ENCODE measurements at places on chromosomes 2 and 18.

GRCh38 chr2:23204685-23205242 lies 180.2 kb upstream of the KLHL29 start:
- no peak for DNase-seq

- no peak for DNase-seq
Measured at GRCh38 chr2:220064111-220065030, 436.9 kb downstream of the SLC4A3 start.

DNA sequence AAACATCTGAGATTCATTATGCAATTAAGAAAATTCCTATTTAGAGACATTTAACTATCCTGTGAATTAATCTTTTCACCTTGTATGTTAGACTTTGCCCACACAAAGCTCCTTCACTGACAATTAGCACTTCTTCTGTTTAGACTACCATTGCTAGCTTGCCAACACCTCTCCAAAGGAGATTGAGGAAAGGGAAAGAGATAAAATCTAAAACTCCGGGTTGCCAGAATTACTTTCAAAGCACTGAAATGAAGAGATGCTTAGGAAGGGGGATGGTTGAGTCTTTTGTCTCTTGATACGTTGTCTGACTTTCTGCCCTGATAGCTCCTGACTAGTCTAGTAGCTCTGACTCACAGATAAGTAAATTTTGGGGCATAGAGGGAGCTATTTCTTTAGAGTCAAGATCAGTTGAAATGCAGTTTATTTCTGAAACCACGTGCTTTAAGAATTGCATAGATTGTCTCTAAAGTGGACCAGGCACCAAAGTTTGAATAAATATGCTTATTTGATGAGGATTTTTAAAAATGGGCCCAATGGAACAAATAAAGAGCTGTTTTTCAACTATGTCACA lies 74.1 kb upstream of the DSEL start:
- DNase-seq, result no peak

- DNase-seq, result no peak
Measured at GRCh38 chr18:62954366-62954765, 239.0 kb downstream of the PHLPP1 start.

DNA sequence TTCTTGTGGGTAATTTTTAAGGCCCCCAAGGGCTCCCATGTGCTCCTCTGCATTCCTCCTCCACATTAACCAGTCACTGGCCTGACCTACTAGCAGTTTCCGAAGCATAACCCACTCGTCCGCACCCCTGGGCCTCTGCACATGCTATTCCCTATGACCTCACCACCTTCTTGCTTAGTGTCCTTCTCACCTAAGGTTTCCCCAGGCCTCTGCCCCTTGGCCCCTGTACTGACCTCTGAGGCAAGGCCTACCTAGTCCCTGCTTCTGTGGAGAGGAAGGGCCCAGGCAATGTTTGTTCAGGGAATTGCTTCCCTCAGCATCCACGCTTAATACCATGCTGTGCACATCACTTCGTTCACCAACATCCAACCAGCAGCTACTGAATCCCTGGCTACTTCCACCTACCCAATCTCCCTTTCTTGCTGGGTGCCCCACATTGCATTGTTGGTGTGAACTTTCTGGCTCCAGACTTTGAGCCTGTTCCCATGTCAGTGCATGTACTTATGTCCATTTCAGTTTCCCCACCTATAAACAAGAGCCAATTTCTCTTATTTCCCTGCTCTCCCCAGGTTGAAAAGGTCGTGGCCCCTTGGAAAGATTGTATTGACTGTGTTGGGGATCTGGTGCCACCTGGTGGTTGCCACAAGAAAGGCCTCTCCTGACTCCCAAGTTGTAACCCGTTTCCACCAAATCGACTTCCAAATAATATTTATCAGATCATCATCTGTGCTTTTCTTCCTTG lies 19.2 kb upstream of the TMEM177 start:
- DNase-seq, result peak; percentile 49

- DNase-seq, result no peak
Measured at GRCh38 chr2:236744716-236745115, 175.1 kb downstream of the ACKR3 start.

- DNase-seq, result no peak
Measured at GRCh38 chr2:152585830-152586484, 131.3 kb downstream of the PRPF40A start.
